Activated CD8-positive, alpha-beta memory T cell treated with anti-CD3 and anti-CD28 coated beads for 1 hour (primary cell): ENCODE measurements at places on chromosomes 16 and 17.

GRCh38 chr17:12655936-12656335 is 9.8 kb upstream of the MYOCD start:
- no peak for DNase-seq

DNA sequence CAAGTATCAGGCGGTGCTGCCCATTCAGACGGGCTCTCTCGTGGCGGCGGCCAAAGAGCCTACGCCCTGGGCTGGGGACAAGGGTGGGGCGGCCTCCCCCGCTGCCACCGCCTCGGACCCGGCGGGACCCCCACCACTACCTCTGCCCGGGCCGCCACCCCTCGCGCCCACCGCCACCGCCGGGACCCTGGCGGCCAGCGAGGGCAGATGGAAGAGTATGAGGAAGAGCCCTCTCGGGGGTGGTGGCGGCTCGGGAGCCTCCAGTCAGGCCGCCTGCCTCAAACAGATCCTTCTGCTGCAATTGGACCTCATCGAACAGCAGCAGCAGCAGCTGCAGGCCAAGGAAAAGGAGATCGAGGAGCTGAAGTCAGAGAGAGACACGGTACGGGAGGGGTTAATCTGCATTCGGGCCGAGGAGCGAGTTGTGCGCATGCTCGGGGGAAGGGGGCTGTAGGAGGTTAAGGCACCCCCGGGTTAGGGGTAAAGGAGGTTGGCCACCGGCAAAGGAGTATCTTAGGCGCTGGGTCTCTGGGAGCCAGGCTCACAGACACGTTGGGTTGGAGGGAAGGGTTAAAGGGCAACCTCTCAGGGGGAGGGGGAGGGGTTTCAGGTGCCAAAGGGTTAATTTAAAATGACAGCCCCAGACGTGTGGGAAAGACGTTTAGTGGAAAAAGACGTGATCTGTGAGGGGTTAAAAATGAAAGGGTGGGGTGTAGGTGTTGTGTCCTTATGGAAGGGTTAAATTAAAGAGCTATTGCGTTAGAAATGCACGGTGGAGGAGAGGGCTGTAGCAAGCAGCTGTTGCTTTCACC is 1.4 kb downstream of the MSL1 start:
- DNase-seq = no peak

- no peak for DNase-seq
Measured at GRCh38 chr16:87561200-87562105, 40.9 kb upstream of the JPH3 start.

DNA sequence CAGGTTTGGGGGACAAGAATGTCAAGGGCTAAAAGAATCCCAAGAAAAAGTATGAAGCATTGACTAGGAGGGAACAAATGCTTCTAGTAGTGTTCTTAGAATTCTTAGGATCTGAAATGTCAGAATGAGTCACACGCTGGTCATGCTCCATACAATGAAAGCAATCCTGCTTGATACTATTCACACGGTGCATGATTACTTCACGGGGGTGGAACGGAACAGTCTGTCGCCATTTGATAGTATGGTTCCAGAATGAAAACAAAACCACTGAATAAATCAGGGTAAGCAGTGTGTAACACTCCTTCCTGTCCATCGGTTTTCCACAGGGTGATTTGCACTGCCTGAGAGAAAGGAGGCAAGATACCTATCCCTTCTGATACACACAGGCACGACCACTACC is 22.9 kb upstream of the YWHAE start:
- DNase-seq = no peak

DNA sequence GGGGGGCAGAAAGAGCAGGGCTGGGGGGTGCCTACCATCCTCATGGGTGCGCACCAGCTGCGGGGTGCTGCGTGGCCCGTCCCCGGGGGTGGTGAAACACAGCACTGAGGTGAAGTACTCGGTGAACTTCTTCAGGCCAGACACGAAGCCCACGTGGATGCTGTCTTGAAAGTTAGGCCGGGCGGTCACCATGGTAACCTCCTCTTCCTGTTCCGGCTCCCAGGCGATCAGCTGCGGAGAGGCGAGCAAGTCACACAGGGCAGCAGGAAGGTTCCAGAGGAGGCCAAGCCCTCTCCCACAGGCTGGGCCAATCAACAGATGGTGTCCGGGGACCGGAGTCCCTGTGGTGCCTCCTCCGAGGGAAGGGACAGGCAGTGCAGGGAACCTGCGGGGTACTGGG is 90.1 kb upstream of the CDC42EP4 start:
- DNase-seq = no peak

GRCh38 chr16:48608452-48608851 is 1.5 kb downstream of the N4BP1 start:
- DNase-seq = no peak

DNA sequence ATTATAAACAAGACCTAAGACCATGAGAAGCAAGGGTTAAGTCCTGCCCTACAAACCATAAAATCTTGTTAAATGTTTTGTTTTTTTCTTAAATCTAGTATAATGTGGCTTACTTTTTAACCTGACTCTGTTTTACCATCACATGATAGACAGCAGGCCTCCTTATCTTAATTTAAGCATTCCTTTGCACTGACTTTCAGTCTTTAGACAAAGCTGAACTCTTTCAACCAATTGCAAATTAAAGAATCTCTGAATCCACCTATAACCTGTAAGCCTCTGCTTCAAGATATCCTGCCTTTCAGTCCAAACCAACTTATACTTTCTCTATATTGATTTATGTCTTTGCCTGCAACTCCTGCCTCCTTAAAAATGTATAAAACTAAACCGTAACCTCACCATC is 478.5 kb downstream of the GRIN2A start:
- DNase-seq = no peak

GRCh38 chr17:50481648-50482047 is 3.0 kb downstream of the RSAD1 start:
- no peak for DNase-seq

GRCh38 chr17:61862975-61863800 is at the start of gene BRIP1:
TSS of gene BRIP1 (minus strand) at chr17:61863528. CDS start at chr17:61861539, 1,989 bp downstream.
- DNase-seq = peak; percentile 76

GRCh38 chr17:43900858-43901754 is 6.2 kb downstream of the MPP2 start:
- no peak for DNase-seq

DNA sequence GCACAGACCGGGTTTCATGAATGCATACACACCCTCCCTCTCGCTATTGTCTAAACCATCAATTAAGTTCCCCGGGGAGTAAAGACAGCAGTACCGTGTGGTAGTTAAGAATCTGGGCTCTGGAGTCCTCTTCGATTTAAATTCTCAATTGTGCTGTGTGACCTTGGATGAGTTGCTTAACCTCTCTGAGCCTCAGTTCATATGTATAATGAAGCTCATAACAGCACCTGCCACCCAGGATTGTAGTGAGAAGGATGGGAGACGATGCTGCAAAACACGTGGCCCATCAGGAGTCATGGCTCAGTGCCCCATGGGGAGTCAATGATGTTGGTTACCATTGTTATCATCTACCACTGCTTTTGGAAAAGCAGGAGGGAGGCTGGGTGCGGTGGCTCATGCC is 34.5 kb upstream of the KDM8 start:
- DNase-seq = no peak

- no peak for DNase-seq
Measured at GRCh38 chr17:28340374-28340773, 4.8 kb downstream of the TNFAIP1 start.

- no peak for DNase-seq
Measured at GRCh38 chr16:52372313-52372712, 174.6 kb downstream of the TOX3 start.

GRCh38 chr17:77215281-77215680 is 74.5 kb downstream of the SEC14L1 start:
- DNase-seq = no peak

DNA sequence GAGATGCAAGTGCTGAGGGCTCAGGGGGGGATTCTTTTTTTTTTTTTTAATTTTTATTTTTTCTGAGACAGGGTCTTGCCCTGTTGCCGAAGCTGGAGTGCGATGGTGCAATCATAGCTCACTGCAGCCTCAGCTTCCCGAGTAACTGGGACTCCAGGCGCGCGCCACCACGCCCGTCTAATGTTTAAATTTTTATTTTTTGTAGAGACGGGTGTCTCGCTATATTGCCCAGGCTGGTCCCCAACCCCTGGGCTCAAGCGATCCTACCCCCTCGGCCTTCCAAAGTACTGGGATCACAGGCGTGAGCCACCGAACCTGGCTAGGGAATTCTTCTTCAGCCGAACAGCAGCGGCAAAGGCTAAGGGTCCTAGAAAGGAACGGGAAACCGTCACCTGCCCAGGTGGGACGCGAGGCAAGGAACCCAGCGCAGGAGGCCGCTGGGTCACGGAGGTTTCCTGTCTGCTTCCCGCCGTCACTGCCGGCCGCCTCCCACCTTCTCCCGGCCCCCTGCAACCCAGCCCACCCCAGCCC is 13.3 kb upstream of the OR1F1 start:
- no peak for DNase-seq

- DNase-seq = no peak
Measured at GRCh38 chr16:87949071-87949744, 2.0 kb upstream of the BANP start.
